ENCODE measurements at places on chromosomes 16 and 17.

DNA sequence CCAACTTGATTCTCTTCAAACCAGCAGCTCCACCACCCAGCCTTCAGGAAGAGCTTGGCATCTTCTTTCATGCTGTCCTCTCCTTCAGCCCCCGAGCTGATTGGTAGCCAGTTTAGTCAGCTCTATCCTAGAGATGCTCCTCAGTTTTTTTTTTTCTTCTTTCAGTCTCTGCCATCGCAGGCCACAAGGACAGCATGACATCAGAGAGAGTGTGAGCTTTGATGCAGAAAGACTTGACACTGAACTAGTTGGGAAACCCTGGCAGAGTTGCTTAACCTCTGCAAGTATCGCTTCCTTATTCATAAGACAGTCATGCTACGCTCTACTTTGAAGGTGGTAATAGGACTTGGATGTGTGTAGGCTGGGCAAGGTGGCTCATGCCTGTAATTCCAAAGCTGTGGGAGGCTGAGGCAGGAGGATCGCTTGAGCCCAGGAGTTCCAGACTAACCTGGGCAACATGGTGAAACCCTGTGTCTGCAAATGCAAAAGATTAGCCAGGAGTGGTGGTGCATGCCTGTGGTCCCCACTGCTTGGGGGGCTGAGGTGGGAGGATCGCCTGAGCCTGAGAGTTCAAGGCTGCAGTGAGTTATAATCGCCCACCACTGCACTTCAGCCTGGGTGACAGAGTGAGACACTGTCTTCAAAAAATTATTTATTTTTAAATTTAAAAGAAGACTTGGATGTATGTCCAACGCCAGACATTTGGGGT, 2.6 kb downstream of the CD300LB start:
- no peak for DNase-seq

- DNase-seq: no peak
Observed at GRCh38 chr17:56821847-56822534, 11.7 kb downstream of the C17orf67 start.

- DNase-seq: no peak
Observed at GRCh38 chr16:4404967-4405696, 11.3 kb downstream of the CORO7 start.

- DNase-seq: no peak
Observed at GRCh38 chr16:75114179-75114945, 2.2 kb downstream of the LDHD start.

DNA sequence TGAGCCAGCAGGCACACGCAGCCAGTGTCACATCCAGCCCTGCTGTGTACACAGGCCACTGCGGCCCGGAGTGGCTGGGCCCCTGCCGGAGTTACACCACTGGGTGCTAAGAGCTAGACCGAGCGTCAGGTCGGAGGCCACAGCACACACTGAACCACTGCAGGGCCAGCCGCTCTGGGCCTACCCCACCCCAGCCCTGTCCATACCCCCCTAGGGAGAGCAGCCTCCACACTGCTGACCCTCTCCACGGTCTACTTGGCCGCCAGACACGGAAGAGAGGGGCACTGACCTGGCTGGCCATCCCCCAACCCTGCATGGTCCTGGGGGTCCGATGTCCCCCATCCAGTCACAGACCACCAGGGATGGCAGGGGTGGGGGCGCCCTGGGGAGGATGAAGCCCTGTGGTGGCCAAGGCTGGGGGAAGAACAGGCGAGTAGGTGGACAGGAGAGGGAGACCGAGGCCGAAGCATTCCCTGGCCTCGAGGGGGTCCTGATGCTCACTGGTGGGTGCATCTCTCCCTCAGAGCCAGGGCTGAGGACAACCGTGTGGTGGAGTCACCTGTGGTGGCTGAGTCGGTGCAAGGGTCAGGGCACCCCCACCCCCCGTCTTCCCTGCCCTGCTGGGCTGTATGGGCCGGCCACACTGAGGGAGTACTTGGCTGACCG, 34.9 kb upstream of the ZC3H18 start:
- no peak for DNase-seq

GRCh38 chr17:65092262-65092661, 35.7 kb upstream of the GNA13 start:
- peak; percentile 13 for DNase-seq

GRCh38 chr16:11224894-11225676, 30.9 kb downstream of the SOCS1 start:
- DNase-seq: no peak

- DNase-seq: peak; percentile 85
Observed at GRCh38 chr17:39144416-39144840, 7.0 kb downstream of the PLXDC1 start.

- DNase-seq: no peak
Observed at GRCh38 chr16:65896448-65897153, 469.9 kb upstream of the CDH5 start.

DNA sequence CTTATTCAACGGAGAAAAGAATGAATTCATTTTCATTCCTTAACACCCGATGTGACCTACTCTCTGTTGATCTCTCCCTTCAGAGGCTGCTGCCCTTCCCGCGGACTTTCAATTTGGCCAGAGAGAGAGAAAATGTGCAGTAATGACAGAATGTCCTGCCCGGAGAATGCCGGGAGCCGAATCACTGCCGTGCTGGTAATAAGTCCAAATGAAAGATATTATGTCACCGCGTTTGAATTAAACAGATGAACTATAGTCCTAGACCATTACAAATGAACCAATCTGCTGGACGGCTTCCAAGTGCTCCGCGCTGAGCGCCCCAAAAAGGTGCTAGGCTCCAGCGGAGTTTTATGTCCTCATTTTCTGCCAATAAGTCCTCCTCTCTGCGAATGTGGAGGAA, 14.7 kb upstream of the C16orf82 start:
- DNase-seq: no peak

DNA sequence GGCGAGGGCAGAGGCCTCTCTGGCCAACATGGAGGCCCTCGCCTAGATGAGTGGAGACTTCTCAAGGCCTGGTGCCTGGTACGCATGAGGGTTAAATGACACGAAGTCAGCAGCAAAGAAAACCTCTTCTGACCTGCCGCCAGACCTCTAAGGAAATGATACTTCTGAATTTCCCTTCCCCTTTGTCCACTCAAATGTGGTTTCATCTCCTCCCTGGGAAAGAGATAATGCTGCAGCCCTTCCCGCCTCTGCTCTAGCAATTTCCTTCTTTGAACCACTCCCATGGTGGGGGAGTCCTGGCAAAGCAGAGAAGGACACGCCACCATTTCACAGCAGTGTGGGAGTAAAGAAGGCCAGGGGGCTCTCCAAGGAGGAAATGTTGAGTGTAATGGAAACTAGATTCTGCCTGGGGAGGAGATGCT, 65.7 kb upstream of the BCAR1 start:
- no peak for DNase-seq

DNA sequence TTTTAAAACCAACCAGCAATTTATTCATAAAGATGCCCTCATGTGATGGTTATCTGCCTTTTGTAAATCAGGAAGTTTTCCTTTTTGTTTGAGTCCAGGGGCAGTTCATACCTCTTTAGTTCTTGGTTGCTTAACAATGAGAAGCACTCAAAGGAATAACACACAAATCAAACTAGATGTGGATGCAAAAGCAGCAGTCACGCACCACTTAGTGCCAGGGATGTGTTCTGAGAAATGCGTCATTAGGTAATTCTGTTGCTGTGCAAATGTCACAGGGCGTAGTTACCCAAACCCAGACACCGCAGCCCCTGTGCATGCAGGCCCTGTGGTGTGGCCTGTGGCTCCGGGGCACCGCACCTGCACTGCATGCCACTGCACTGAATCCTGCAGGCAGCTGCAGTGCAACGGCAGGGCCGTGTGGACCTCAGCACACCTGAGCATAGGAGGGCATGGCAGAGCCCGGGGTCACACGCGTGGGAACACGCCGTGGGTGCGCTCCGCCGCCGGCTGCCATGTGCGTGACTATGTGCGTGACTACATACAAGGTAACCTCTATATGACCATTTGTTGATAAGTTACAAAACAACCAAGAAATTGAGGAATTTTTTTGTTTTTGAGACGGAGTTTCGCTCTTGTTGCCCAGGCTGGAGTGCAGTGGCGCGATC, 39.6 kb downstream of the PKD1 start:
- DNase-seq: no peak

DNA sequence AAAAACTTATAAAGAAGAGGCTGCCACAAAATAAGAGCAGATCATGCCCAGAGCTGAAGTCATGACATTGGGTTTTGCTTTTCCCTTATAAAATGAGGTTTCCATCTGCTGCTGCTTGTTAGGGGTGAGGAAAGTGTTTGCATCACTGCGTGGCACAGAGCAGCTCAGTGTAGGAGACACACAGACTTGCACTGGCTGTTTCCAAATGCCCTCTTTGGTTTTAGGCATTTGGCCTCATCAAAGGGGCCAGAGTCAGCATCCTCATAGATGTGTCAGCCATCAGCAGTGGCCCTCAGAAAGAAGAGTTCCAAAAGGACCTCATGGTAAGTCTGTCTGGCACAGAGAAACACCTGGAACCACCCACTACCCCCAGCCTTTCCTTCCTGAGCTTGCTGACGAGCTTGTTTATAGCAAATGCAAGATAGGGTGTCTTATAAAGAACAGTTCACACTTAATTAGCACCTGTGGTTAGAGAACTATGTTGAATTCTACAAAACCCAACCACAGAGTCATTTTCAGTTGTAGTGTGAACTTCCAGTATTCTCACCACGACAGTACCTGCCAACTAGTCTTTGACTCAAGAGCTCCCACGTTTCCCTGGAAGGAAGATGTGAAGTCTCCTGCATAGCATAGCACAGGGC, 17.0 kb downstream of the VWA3A start:
- DNase-seq: no peak

DNA sequence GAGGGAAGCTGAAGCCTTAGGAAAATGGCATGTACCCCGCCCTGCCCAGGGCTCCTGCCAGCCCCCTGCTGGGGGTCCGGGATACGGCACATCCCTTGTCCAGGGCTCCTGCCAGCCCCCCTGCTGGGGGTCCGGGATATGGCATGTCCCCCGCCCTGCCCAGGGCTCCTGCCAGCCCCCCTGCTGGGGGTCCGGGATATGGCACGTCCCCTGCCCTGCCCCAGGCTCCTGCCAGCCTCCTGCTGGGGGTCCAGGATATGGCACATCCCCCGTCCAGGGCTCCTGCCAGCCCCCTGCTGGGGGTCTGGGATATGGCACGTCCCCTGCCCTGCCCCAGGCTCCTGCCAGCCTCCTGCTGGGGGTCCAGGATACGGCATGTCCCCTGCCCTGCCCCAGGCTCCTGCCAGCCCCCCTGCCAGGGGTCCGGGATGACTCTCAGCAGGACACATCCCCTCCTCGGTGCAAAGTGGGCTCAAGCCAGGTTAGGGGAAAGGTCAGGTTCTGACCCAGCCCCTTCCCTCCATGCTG, 43.2 kb downstream of the RPH3AL start:
- DNase-seq: peak; percentile 41

- no peak for DNase-seq
Observed at GRCh38 chr17:32688221-32688620, 188.7 kb downstream of the MYO1D start.

GRCh38 chr17:40310882-40311391, 2.0 kb downstream of the RARA start:
- no peak for DNase-seq

DNA sequence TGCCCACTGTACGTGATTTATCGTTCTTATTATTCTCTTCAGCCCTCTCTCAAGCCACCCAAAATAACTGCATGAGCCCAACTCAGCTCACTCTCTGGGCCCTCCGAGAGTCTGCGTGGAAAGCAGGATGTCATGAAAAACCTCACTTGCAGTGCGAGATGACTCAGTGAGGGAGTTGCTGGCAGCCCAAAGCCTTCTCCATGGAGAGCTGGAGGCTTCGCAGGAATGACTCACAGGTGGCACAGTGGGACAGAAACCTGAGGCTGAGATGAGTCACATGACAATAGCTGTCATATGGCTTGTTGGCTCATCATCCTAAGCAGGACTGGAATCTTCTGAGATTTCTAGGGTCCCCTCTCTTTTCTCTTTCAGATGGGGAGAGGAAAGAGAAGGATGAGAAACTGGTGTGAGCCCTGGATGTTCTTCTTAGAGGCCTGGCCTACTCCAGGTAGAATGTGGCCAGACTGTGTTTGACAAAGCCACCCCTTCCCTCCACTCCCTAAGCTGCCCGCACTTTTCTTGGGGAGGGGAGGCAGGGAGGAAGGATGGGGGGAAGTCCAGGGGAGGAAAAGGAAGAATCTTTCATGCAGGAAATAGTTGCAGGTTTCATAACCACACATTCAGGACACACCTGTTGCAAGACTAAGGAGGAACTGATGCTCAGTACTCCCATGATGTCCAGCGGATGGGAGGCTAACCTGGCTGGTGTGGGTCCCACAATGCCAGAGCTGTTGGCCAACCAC, 160.6 kb upstream of the RPL38 start:
- peak; percentile 93 for DNase-seq

- no peak for DNase-seq
Observed at GRCh38 chr16:20016234-20016633, 57.5 kb downstream of the GPR139 start.

DNA sequence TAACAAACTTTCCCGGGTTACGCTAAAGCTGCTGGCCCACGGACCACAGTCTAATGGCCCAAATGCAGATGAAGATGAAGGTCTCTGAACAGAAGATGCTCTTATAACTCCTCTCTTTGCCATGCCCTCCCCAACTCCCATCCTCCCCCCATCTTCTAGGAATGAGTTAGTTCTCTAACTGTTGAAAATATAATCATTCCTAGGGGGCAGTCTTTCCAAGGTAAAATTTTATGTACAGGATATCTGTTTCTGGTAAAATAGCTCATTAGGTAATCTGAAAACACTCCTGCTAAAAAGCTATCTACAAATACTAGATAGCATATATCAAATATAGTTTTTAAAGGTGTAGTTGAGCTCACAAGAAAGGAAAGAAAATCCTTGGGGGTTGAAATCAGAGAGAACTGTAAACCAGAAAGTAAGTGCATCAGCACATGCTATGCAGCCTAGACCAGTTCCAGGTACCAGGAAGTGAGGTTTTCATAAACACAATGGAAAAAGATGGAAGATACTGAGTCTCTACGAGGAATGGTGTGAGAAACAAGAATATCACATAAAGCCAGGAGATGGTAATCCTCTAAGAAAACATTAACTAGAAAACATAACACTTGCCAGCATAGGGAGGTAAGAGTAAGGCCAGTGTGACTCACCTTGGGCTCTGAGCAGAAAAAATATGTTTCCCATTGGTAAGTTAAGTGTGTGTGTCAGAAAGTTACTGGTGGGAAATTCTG, 38.1 kb downstream of the CMC2 start:
- peak; percentile 43 for DNase-seq

- DNase-seq: no peak
Observed at GRCh38 chr17:69412251-69412671, 2.2 kb upstream of the MAP2K6 start.

DNA sequence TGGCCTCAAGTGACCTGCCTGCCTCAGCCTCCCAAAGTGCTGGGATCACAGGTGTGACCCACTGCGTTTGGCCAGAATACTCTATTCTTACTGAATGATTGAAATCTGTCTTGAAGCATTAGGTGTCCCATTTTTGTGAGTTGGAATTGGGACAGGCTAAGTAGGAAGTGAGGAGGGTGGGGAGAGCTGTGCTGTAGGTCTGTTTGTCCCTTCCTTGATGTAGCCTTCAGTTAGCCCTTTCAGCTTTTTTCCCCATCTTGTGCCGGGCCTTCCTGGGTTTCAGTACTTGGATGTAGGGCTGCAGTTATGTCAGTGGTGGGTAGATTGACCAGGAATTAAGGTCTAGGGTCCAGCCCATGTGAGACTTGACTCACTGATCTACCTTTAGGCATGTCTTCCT, 8.7 kb downstream of the PYCARD start:
- no peak for DNase-seq

GRCh38 chr17:19716108-19717030, at the start of gene SLC47A2:
Gene SLC47A2, minus strand, starts transcription at chr17:19716584. Its CDS starts 29 bp downstream, at chr17:19716555.
- no peak for DNase-seq
